ENCODE measurements at places on chromosomes 7 and 10.
A peak's percentile ranks its signal among the peaks of the same experiment; 100 is the strongest.

DNA sequence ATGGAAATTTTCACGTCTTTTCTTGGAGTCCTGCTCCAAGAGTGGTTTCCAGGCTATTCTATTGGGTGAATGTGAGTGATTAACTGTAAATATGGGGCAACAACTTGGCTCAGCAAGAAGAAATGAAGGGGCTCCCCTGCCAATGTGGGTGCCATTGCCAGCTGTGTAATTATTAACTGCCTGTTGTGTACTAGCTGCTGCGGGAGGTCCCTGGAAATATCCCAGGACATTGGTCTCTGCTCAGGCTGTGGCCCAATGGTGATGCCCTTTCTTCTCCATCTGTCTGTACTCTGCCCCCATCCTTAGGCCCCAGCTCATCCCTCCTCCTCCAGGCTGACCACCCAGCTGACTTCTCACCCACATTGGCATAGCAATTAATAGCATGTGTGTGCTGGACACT, 29.4 kb downstream of the NPTX2 start:
- DNase-seq: no peak

DNA sequence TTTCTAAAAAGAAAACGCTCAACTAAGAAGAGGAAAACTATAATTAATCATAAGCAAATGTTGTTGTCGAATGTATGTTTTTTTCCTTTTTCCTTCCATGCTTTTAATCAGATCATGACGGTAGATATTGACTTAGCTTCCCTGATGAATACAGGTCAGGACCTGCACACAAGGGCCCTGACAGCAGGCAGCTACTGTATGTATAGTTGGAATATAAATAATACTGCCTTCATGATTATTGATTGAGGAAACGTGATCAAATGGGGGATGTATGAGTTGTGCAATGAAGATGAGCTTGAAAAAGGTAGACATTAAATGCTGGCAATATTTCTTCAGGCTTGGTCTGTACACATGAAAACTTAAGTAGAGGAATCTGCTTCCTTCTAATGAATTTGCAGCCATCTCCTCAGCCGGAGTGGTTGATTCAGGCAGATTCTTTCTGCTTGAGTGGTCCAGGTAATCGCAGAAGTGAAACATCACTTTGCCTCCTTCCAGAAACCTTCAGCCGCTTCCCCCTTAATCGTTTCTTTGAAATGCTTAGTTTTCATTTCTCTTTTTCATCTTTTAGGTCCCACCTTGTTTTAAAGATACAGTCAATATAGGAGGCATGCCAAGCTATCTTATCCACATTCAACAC, 656.5 kb downstream of the SDK1 start:
- no peak for DNase-seq

DNA sequence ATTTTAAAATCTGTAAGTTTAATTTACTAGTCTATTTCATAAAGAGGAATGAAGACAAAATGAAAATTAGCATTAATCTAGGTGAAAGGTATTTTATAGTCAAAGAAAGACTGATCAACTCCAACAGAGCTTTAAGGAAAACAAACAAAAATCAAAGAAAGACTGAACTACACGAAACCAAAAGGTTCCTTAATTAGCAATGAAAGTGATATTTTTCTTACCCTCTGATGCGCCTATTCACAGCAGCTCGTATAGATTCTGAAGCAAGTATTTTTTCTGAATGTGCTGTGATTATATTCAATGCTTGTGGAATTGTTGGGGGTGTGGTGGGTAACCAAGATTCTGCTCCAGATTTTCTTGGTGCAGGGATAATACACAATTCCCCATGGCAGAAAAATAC, 11.8 kb downstream of the ECD start:
- no peak for DNase-seq

DNA sequence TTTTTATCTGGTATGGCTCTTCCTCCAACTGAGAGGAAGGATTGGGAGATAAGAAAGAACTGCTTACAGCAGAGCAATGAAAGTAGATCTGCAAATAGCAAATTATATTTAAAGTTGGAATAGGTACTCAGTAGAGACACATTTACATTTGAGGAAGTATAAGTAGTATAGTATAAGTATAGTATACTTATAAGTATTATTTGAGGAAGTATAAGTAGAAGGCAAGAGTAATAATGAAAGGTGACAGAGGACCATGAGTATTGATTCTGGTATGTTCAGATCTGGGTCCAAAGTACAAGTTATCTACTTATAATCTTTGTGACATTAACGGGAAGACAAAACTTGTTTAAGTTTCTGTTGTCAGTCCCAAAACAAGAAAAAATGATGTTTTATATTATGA, 527.6 kb upstream of the SORCS1 start:
- no peak for DNase-seq

- peak; percentile 53 for DNase-seq
Observed at GRCh38 chr10:50739618-50740292, at the start of gene ASAH2B. Gene ASAH2B (plus strand): TSS chr10:50739936. CDS start chr10:50745131, 5,195 bp downstream.

DNA sequence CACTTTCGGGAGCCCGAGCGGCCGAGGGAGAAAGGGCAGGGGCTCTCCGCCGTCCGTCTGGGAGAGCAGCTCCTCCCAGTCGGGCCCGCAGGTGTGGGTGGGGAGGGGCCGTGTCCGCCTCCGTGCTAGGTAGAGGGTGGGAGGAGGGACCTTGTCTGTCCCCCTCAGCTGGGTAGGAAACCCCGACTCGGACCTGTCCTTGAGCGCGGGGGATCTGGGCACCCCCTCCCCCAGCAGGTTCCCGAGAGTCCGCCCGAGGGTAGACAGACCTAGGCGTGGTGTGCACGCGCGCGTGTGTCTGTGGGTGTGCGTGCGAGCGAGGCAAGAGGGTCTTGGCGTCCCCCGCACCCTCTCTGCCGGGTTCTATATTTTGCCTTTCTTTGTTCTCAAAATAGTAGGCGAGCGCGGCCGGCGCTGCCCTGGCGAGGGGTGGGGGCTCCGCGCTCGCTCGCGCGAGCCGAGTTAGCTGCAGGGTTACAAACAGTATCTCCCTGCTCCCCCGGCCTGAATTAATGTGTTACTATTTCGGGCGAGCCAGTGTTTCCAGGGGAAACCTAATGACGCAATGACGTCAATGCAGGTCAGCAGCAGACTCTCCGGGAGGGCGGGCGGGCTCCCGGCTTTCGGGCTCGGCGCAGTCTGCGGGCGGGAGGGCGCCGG, 73.9 kb upstream of the LEP start:
- no peak for DNase-seq

DNA sequence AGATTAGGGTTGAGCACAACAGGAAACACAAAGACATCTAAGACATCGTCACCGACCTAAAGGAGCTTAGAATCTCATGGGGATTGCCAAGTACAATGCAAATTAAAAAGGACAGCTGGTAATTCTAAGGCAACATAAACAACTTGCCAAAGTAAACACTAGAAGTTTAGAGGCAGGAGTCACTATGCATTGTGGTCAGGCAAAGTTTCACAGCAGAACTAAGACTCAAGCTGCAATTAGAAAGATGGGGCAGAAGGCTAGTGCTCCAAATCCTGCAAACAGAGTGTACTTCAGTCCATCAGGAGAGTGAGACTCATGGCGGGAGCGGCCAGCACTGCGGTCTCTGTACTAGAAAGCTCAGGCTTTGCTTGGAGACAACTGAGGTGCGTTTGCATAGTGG, 52.7 kb downstream of the HIPK2 start:
- DNase-seq: no peak

DNA sequence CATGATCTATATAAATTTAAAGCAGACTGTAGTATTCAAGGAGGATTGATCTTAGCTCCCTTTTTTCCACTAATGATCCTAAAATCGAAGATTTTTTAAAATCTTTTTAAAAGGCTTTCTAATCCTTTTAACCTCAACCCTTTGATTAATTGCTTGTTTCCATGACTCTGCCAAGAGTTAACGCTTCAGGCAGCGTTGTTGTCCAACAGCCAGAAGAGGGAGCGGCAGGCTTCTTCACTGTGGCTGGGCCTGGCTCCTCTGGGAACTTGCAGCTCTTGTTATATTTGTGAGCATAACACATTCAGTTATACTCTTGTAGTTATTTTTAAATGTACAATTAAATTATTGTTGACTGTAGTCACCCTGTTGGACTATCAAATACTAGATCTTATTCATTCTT, 26.3 kb downstream of the CRCP start:
- no peak for DNase-seq

DNA sequence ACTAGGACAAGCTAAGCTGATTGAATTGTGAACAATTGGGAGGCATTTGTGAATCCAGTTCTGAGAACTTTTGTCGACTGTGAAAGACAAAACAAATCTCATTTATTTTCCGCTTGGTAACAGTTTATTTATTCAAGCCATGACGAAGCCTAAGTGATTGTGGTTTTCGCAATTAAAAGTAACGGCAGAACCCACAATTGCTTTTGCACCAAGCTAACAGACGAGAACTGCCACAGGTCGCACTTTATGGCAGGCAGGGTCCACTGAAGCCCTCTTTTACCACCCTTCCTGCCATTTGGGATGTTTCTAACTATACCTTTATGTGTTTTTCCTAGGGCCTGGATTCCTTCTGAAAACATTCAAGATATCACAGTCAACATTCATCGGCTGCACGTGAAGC, 111.2 kb downstream of the ZMYND11 start:
- no peak for DNase-seq

GRCh38 chr10:133324198-133324792, 12.4 kb downstream of the CALY start:
- DNase-seq: no peak

DNA sequence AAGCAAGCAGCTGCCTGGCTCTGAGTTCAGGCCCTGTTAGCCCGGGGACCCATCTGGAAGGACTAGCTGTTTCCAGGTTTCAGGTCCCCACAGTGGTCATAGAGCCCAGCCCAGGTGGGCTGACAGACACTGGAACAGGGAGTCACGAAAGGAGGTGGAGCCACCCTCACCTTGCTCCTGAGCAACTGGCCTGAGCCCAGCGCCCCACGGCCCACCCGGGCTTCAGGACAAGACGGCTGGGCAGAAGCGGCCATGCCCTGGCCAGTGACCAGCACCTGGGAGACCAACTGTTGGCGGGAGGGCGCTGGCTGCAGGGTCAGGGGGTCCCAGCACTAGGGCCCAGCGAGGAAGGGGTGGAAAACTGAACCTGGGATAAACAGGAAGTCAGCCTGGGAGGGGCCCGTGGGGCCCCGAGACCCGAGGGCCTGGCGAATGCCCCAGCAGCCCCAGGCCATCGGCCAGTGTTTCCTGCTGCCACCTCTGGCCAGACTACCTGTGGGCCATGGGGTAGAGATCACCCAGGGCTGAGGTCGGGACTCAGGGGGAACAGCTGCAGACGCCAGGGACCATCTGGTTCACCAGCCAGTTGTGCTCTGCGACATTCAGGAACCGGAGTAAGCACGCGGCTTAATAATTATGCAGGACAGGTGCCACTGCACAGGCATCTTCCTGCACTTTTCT, 282.1 kb upstream of the PPP2R2D start:
- DNase-seq: no peak

DNA sequence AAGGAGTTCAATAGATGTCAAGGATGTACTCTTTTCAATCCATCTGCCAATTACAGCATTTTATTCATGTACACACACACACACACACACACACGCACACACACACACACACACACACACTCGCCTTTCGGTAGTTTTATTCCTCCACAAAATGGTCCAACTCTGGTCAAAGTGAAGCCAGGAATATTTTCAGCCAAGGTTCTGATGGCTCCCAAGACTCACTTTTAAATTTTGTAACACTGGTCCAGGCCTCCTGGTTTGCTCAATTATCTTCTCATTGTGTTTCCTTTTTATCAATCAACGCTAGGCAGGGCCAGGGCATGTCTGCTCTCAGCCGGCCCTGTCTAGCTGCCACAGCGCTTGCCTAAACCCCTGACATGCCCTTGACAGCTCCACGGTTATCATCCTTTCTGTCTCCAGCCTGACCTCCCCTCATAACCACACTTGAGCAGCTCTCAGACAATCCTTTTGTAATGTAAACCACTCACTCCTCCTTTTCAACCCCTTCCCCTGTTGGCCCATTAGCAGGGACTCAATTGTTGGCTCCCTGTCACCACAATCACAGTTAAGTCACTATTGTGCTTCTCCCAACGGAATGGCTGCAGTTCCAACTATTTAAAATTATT, 115.1 kb downstream of the ICA1 start:
- DNase-seq: no peak

DNA sequence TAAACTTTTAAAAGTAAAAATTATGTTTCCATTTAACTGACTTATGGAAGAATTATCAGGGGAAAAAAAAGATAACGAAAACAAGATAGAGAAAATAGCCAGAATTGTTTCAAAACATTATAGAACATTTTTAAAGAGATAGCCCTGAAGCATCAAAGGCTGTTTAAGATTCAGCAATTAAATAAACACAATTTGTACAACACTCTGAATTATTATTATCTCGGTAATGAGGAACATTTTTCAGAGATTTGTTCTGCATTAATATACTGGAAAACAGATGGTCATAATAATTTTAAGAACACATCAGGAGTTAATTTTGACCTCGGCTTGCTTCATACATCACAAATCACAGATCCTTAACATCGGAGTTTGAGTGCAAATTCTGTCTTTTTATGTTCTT, 643.8 kb downstream of the SORCS1 start:
- no peak for DNase-seq

- DNase-seq: peak; percentile 23
Observed at GRCh38 chr10:96229568-96230030, 41.8 kb downstream of the BLNK start.

GRCh38 chr10:2475711-2476217, 591.6 kb upstream of the PFKP start:
- no peak for DNase-seq

DNA sequence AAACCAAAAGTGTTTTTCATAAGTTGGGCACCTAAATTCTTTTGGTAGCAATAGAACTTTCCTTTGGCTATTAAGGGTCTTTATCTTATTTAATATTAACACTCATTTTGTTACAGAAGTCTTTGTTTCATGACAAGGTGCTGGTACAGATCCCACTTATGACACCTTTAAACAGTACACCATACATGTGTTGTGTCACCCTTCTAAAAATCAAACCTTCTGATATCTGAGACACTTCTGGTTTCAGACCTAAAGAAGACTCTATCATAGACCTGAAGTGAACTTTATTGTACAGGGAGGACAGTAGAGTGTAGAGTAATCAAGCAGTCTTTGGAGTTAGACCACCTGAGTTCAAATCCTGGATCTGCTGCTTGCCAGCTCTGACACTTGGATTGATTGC, 5.8 kb upstream of the USP6NL start:
- DNase-seq: no peak

DNA sequence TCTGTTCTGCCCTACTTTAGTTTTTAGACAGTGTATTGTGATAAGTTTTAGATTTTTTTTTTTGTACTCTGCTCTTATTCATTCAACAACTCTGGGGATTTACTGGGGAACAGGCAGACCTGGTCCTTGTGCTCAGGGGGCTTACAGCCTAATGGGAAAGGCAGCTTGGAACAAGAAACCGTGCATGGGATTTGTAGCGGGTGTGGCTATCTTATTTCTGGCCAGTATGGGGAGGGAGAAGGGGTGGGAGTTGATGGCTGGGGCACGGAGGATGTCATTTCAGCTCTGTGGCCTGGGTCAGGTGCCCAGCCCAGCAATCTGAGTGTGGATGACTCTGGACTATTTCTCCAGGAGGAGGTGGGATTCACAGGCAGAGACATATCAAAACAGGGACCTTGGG, 47.0 kb downstream of the GRK5 start:
- no peak for DNase-seq

Measured in HS-5 (cell line).